GM12878 (cell line): ENCODE measurements at places on chromosomes 13 and 19. TPM values are rescaled to one million over a fixed set of nuclear protein-coding genes. Genes with fewer than 3 reads are reported as not detected.
A peak's percentile ranks its signal among the peaks of the same experiment; 100 is the strongest.

TSHZ3 gene
- not detected in 2 replicates for polyA plus RNA-seq

DNA sequence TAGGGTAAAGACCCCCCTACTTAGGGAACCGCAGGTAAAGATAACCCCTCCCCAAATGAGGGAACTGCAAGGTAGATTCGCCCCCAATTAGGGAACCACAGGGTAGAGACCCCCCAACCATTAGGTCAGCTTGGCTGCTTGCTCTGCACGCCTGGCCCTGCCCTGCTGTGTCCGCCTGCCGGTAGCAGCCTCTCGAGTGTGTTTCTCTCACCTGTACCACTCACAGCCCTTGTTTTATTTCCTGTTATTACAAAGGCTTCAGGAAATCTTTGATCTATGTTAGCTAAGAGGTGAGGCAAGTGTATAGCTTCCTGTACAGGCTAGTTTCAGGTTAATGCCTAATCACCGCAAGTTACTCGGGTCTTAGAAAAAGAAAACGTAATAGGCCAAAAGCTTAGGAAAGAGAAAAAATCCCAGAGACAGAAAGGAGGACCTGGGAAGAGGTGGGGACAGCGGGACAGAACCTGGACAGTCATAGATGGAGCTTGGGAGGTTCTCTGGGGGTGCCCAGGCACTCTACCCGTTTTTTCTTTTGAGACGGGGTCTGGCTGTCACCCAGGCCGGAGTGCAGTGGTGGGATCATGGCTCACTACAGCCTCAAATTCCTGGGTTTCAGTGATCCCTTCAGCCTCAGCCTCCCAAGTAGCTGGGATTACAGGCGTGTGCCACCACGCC, 23.1 kb upstream of the EIF3G start:
- H3K27ac ChIP-seq: no peak overlapping the region
- DNase-seq: no peak
- H3K4me1 ChIP-seq: no peaks in the 10 kb centered on the region
- no peaks in the 10 kb centered on the region for H3K27me3 ChIP-seq
- no peak overlapping the region for H3K4me3 ChIP-seq

DNA sequence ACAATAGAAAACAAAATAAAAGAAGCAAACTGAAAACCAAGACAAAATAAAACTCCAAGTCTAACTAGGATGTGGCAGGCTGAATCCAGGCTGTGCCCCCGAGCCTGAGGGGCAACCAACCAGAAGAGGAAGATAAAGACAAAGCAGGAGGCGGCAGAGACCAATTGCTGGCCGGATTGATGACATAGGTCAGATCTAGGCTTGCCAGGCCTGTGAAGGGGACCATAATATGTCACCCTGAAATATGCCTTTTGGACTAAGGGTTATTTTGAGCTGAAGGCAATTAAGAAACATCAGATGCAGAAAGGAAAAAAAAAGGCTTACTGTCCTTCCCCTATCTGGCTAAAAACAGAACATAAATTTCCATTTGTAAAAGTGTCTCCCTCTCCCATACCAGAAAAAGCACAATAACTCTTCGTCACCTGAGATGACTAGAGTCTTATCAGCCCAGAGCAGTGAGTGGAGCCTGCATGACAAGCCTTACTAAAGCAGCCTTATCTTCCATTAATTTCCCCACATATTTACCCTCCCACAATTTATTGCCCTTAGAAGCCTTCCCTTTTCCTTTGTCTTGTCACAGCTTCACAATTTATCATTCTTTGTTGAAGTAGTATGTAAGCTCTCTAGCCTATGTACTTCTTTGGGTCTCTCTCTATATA, 22.8 kb downstream of the ATP8A2 start:
- no peak overlapping the region for H3K27ac ChIP-seq
- H3K27me3 ChIP-seq: no peaks in the 10 kb centered on the region
- H3K4me1 ChIP-seq: no peaks in the 10 kb centered on the region
- no peaks in the 10 kb centered on the region for H3K36me3 ChIP-seq

CYP2A6 gene
- not detected in 2 replicates for polyA plus RNA-seq

DNA sequence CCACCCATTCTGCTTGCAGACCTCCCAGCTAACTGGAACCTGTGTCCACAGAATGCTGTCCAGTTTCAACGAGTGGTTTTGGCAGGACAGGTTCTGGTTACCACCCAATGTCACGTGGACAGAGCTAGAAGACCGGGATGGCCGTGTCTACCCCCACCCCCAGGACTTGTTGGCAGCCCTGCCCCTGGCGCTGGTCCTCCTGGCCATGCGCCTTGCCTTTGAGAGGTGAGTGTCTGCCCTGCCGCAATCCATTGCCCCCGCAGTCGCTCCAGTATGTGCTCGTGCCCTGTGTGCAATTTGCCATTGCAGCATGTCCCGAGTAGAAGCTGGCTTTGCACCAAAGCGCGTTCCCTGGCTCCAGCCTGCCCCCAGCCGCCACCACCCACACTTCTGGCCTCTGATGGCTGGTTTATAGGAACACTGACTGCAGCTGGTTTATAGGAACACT, 41.9 kb downstream of the CERS4 start:
- H3K4me3 ChIP-seq: no peak overlapping the region
- no peaks in the 10 kb centered on the region for H3K27me3 ChIP-seq
- H3K36me3 ChIP-seq: peaks cover 8% of the 10 kb centered on the region
- H3K27ac ChIP-seq: no peak overlapping the region
- H3K4me1 ChIP-seq: no peaks in the 10 kb centered on the region

TIMM29 gene
- polyA plus RNA-seq: 26.4 and 27.9 TPM in 2 replicates

- H3K27me3 ChIP-seq: no peaks in the 10 kb centered on the region
- no peak overlapping the region for H3K27ac ChIP-seq
- H3K4me3 ChIP-seq: no peak overlapping the region
- no peak for DNase-seq
- no peaks in the 10 kb centered on the region; the same call in 1 of the 2 replicates for H3K36me3 ChIP-seq
- peaks cover 12% of the 10 kb centered on the region for H3K4me1 ChIP-seq
Measured at GRCh38 chr19:49645592-49645991, 3.6 kb downstream of the SCAF1 start.

- no peak overlapping the region for H3K27ac ChIP-seq
- H3K4me1 ChIP-seq: no peaks in the 10 kb centered on the region
- no peaks in the 10 kb centered on the region for H3K36me3 ChIP-seq
- no peak for DNase-seq
Measured at GRCh38 chr13:94641409-94641941, 39.8 kb downstream of the GPR180 start.

DNA sequence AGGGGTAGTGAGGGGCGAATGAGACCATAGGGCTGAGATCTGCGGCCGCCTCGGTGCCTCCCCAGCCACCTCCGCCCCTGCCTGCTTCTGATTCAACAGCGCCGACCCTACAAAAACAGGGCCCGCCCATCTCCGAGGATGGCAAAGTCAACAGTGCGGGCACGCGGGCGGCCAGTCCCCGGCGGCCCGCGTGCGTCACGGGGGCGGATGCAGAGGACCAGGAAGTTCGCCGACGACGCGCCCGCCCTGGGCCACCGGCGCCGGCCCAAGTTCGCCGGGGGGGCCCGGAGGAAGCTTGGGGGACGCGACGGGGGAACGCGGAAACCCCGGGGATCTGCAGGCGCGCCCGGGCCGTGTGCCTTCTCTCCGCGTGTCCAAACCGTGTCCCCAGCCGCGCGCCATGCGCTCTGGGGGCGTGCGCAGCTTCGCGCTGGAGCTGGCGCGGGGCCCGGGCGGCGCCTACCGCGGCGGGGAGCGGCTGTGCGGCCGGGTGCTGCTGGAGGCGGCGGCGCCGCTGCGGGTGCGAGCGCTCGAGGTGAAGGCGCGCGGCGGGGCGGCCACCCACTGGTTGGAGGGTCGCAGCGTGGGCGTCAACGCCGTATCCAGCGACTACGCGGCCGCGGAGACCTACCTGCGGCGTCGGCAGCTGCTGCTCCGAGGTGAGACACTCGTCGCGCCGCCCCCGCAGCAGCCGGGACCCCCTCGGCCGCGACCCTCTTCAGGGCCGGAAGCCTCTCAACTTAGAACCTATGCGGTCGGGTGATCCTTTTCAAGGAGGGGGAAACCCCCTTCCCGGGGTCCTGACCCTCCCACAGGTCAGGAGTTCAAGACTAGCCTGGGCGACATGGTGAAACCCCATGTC, 6.8 kb upstream of the ARRDC2 start:
- H3K27ac ChIP-seq: peak overlapping the region; percentile 62
- H3K27me3 ChIP-seq: no peaks in the 10 kb centered on the region
- H3K4me3 ChIP-seq: peak overlapping the region; percentile 75
- peaks cover 5% of the 10 kb centered on the region; the same call in 1 of the 2 replicates for H3K4me1 ChIP-seq
- no peak for DNase-seq

DNA sequence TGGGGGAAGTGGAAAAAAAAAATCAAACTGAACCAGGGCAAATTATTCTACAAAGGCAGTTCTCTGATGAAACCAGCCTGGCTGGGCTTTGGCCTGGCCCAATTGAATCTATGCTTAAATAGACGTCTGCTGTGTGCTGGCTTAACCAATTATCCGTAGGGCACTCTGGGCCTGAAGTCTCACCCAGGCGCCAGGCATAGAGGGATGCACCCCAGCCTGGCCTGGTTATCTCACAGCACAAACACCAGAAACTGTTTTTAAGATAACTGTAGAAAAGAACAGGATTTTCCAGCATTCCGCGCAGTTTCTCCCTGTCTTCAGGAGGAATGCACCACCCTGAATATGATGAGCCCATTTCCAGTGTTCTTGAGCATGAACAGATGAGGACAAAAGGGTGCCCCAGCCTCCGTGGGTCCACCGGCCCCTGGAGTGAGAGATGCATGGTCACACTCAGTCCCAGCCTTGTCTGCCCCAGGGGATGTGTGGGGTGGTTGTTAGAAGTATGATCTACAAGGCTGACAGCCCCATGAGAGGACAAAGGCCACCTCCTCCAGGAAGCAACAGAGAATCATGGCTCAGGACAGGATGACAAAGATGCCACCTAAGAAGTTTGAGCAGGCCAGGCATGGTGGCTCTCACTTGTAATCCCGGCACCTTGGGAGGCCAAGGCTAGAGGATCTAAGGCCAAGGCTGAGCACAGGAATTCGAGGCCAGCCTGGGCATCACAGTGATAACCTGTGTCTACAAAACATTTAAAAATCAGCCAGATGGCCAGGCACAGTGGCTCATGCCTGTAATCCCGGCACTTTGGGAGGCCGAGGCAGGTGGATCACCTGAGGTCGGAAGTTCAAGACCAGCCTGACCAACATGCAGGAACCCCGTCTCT, 50.2 kb downstream of the PEPD start:
- no peaks in the 10 kb centered on the region for H3K27me3 ChIP-seq
- no peak for DNase-seq

SIAH3 gene
- polyA plus RNA-seq: not detected in 2 replicates

- no peaks in the 10 kb centered on the region for H3K36me3 ChIP-seq
- H3K4me3 ChIP-seq: no peak overlapping the region
- no peaks in the 10 kb centered on the region for H3K27me3 ChIP-seq
- no peaks in the 10 kb centered on the region for H3K4me1 ChIP-seq
- no peak overlapping the region for H3K27ac ChIP-seq
Measured at GRCh38 chr13:93147298-93147645, 79.3 kb upstream of the GPC6 start.

ZNF793 gene
- polyA plus RNA-seq: 0.16 and 0.23 TPM in 2 replicates

DNA sequence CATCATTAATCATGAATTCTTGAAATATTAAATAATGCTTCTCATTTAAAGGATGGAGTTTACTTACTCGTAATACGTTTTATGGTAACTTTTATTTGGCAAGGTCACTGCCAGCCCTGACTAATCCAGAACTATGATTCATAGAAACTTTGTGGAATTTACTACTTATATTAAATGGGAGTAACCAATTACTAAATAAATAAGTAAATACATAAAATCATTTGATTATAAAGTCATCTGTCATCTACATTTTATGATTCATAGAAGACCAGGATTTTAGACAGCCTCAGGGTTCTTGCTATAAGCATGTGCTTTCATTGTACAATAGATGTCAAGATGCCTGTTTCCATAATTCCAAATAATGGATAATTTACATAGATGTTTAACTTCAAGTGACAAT, 611.1 kb downstream of the TBC1D4 start:
- H3K27ac ChIP-seq: no peak overlapping the region
- no peaks in the 10 kb centered on the region for H3K36me3 ChIP-seq
- no peak for DNase-seq
- H3K4me1 ChIP-seq: no peaks in the 10 kb centered on the region
- H3K27me3 ChIP-seq: no peaks in the 10 kb centered on the region

- no peak overlapping the region for H3K4me3 ChIP-seq
- H3K27me3 ChIP-seq: no peaks in the 10 kb centered on the region; the same call in 1 of the 2 replicates
- no peaks in the 10 kb centered on the region for H3K36me3 ChIP-seq
- no peak for DNase-seq
- H3K27ac ChIP-seq: no peak overlapping the region
- H3K4me1 ChIP-seq: no peaks in the 10 kb centered on the region
Measured at GRCh38 chr13:30864433-30865122, 41.5 kb upstream of the MEDAG start.

DNA sequence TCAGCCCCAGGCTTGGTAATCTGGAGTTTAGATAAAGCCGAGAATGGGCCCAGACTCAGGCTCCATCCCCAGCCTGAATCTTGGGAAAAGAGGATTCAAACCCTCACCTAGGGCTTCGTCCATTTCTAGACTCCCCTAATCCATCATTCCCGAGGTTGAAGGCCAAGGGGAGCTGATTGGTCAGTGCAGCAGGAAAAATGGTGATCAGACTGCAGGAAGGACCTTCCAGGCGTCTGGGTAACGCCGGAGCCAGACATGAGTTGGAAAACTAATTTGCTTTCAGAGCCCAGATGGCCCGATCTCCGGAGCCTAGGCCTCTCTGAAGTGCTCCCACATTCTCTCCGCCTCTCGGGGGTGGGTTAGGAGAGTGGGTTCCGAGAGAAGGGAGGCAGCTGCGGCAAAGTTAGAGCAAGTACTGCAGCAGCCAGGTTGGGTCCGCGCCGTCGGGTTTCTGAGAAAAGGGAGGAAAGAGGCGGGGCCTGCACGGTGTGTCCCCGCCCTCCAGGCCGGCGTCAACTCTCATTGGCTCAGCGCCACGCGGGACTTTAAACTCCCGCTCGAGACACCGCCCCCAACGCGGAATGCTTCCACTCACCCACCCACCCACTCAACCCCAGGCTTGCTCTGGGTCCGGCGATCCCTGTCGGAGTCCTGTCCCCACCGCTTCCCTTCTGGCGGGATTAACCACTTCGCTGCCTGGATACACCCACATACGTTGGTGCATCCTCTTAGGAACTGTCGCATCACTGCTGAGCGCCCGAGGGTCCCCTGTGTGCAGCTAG, 788 bp upstream of the RTBDN start:
- no peaks in the 10 kb centered on the region for H3K36me3 ChIP-seq
- DNase-seq: no peak
- no peak overlapping the region for H3K27ac ChIP-seq
- H3K27me3 ChIP-seq: peaks cover 10% of the 10 kb centered on the region
